Spinal cord (tissue), 10 donors: ENCODE measurements at places on chromosomes 16 and 17. TPM values are rescaled to one million over a fixed set of nuclear protein-coding genes. Genes with fewer than 3 reads are reported as not detected.
A peak's percentile ranks its signal among the peaks of the same experiment; 100 is the strongest.

Gene TMIGD1
- total RNA-seq: not detected

DNA sequence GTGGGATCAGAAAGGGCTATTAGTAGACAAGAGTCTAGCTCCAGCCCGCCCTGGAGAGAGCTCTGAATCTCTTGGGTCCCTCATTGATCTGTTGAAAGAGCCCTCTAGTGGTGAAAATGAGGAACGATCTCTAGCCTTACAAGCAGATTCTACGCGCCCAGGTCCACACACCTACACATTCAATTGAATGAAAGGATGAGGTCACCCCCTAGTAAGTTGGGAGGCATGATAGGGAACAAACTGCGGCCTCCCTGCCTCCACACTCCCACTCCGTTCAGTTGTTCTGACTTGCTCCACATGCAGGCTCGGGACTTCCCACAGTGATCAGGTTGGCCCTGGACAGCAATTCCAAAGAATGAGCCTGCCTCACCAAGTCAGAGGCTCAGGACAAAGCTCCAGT is 2.9 kb upstream of the CACNG3 start:
- no peak for DNase-seq

Gene NOG
- 7.5 TPM for total RNA-seq

Gene KRT31
- total RNA-seq: not detected

- no peak for DNase-seq
Measured at GRCh38 chr16:87161822-87162676, 155.1 kb downstream of the C16orf95 start.

Gene KRTAP3-2
- not detected for total RNA-seq

- no peak for DNase-seq
Measured at GRCh38 chr16:83932955-83933673, 19.9 kb upstream of the OSGIN1 start.

- no peak for DNase-seq
Measured at GRCh38 chr16:47887496-47887895, 268.3 kb downstream of the ABCC12 start.

GRCh38 chr16:12661656-12662172 is 142.0 kb downstream of the CPPED1 start:
- DNase-seq: no peak

DNA sequence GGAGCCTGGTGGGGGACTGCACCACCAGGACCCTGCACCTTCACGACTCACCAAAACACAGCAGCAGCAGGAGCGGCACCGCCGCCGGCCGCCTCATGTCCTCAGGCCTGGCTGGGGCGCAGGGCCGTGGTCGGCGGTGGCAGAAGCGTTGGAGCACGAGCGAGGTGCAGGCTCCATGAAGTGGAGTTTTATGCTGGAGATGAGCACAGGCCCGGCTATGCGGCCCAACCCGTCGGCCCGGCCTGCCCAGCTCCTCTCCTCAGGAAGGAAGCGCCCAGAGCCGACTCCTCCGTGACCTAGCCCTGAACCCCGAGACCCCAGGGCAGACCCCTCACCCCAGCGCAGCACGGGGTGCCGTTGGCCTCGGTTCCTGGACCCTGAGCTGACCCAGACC is at the start of gene PRSS27:
Gene PRSS27 (minus strand): TSS at position 161 of the 394 bp plus-strand sequence. CDS start 64 bp downstream, at position 97.
- DNase-seq: no peak

GRCh38 chr17:81379523-81379942 is 15.7 kb upstream of the BAHCC1 start:
- no peak for DNase-seq

- no peak for DNase-seq
Measured at GRCh38 chr16:79050063-79050462, 550.5 kb downstream of the MAF start.

Gene MSLN
- 0.83 TPM for total RNA-seq

DNA sequence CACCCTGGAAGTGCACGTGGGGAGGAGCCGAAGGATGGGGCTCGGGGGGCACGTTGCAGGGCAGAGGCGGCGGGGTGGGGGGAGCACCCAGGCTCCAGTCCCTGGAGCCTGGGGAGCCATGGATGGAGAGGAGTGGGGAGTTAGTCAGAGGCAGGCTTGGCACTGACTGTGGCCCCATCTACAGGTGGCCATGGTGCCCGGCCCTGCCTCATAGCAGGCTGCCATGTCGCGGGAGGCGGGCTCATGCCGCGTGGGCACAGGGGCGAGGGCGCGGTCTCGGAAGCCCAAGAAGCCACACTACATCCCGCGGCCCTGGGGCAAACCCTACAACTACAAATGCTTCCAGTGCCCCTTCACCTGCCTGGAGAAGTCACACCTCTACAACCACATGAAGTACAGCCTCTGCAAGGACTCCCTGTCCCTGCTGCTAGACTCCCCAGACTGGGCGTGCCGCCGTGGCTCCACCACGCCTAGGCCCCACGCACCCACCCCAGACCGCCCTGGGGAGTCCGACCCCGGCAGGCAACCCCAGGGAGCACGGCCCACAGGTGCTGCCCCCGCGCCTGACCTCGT is 3.0 kb downstream of the PRR35 start:
- DNase-seq: no peak

Gene TNFRSF17
- 0.22 TPM for total RNA-seq

DNA sequence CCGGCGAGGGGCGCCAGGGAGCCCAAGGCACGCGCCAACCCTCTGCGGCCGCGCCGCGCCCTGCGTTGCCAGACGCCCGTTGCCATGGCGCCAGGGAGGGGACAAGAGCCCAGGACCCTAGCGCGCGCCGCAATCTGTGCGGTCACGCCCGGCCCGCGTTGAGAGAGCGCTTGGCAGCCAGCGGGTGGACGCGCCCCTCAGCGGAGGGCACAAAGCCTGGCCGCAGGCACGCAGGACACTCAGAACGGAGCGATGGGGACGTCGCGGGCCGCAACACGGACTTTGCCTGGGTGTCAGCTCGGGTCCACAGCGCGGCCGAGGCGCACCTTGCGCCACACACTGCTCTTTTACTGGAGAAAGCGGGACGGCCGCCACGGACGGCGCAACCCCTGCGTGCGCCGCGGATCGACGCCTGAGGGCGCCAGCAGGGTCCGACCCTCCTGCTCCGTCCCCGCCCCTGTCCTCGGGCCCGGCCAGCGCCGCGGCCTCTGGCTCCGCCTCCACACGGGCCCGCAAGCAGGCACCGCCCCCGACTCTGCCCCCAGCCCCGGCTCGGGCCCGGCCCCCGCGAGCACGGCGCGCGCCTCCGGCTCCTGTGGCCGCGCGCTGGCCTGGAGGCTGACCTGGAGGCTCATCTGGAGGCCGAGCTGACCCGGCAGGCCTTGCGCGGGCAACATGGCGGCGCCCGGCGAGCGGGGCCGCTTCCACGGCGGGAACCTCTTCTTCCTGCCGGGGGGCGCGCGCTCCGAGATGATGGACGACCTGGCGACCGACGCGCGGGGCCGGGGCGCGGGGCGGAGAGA is at the start of gene GFER:
Gene GFER (plus strand): TSS at position 650 of the 803 bp plus-strand sequence. CDS start 26 bp downstream, at position 676.
- peak; percentile 82 for DNase-seq

Gene NPIPA8
- total RNA-seq: 0.28 TPM

GRCh38 chr17:37088459-37088858 is 139.7 kb downstream of the AATF start:
- DNase-seq: peak; percentile 63

DNA sequence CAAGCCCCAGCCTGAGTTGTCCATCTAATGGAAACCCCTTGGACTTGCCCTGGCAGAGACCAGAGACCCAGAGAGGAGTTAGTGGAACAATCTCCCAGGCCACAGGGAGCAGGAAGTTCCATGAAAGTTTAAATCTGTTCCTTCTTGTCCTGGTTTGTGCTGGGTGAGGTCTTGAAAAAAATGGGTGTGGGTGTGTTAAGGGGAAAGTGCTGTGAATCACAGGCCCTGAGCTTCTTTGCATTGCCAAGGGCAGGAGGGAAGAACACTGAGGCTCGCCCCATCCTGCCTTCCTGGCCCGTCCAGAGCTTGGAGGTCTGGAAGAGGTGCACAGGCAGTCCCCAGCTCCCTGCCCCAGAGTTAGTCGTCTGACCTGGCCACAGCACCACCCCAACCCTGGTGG is 2.3 kb downstream of the ADORA2B start:
- no peak for DNase-seq

GRCh38 chr17:55300479-55301290 is 35.9 kb downstream of the HLF start:
- no peak for DNase-seq

- DNase-seq: no peak
Measured at GRCh38 chr16:53991754-53992378, 287.9 kb downstream of the FTO start.

- DNase-seq: no peak
Measured at GRCh38 chr17:65261152-65261551, 124.0 kb downstream of the RGS9 start.

DNA sequence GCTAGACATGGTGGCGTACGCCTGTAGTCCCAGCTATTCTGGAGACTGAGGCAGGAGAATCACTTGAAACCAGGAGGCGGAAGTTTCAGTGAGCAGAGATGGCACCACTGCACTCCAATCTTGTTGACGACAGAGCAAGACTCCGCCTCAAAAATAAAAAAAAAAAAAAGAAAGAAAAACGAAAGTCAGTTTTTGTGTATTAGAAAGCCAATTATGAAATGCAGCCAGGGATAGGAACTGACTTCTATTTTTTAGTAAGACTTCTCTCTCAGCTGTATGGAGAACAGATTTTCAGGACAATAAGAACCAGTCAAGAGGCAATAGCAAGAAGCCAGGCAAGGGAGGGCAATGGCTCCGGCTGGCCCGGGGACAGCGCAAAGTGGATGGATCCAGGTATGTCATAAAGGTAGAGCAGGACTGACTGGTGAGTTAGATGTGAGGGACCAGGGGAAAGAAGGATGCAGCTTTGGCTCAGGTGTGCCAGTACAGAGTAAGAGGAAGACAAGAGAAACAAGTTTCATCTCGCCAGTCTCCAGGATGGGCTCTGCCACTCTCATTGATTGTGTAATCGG is 12.5 kb upstream of the CCL1 start:
- DNase-seq: no peak

Gene GPR139
- total RNA-seq: 0.72 TPM

GRCh38 chr17:12247761-12248160 is 227.1 kb downstream of the MAP2K4 start:
- no peak for DNase-seq

GRCh38 chr16:52203096-52203495 is 343.8 kb downstream of the TOX3 start:
- no peak for DNase-seq

DNA sequence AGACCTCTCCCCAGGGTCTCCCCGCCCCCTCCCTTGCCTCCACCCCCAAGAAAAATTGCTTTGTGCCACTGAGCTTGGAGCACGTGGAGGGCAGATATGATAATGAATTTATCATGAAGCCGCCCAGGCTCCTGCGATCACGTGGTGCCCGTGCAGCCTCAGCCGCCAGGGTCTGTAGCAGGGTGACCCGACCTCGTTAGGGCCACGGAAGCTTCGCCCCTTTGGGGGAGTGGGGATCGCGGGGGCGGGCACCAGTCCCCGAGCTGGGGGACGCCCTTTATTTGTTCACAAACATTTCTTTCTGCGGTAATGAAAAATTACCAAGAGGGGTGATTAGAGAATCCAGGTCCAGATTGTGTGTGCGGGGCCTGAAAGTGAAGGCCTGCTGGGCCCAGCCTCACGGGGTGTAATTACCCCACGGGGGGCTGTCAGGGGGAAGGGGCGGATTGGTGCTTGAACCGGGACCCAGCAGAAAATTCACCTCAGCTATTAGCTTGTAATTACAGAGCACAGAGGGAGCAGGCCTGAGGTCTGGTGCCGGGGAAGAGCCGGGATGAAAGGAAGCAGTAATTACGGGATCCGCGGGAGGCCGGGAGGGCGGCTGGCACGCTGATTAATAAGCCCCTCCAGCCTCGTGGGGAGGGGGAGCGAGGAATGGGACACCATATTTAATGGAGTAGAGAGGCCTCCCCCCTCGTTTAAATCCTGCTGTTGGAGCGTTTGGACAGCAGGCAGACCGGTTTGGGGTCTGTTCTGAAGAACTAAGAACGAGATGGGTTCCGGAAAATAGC is 13.3 kb downstream of the GSE1 start:
- DNase-seq: peak; percentile 74

Gene ANKRD40
- total RNA-seq: 39.3 TPM

- DNase-seq: no peak
Measured at GRCh38 chr17:57533684-57534305, 211.3 kb downstream of the CCDC182 start.

DNA sequence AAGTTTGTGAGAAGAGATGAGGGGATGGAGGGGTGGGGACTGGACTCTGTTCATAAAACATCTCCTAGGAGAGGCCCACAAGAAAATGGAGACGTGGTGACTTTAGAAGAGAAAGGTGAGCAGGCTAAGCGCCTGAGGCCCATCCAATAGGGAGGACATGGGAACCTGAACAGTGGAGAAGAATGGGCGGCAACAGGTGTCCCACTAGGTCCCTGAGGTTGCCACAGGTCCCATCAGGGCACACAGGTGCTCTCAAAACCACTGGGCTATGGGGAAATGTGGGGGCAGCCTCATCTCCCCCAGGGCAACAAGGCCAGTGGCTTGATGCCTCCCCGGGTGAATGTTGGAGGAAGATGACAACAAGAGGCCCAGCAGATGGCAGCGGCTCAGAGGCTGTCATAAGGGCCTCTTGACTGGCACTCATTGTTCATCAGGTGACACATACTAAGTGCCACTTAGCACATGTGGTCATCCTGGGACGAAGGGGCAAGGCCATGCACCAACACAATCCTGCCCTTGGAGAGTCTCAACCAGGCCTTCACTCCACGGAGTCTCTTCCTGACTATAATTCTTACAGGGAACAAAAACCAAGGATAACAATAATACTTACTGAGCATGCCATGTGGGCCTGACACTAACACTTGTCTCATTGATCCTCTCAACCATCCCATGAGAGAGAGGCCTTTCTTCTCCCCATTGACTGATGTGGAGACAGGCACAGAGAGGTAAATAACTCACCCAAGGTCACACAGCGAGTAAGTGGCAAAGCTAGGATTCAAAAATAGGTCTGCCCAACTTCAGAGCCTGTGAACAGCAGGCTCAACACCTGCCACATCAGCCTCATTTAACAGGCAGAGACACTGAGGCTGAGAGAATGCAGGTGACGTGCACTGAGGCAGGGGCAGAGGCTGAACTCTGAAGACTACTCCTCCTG is 38.0 kb downstream of the CUEDC1 start:
- DNase-seq: no peak

DNA sequence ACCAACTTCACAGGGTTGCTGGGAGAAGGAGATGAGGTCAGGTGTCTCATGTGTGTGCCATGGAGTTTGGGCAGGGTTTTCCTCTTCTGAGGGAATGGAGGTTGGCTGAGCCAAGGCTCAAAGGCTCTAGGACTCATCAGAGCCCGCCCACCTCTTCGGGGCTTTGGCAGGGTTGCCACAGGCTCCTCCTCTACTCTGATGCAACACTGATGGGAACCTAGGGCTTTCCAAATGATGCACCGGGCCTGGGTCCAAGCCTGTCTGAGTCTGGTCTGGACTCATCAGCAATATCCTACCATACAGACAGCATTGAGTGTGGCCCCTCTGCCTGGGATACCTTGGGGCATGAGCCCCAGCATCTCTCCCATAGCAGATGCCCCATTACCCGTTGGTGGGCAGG is 59.5 kb upstream of the LHX1 start:
- no peak for DNase-seq

GRCh38 chr17:13435230-13435629 is 166.5 kb downstream of the HS3ST3A1 start:
- DNase-seq: no peak

- peak; percentile 41 for DNase-seq
Measured at GRCh38 chr16:29702269-29702668, 23.3 kb downstream of the QPRT start.

GRCh38 chr16:78633551-78633950 is 534.1 kb downstream of the WWOX start:
- no peak for DNase-seq
